ENCODE measurements at places on chromosomes 16 and 17.
A peak's percentile ranks its signal among the peaks of the same experiment; 100 is the strongest.

GRCh38 chr17:58535431-58535830, 21.0 kb upstream of the MTMR4 start:
- no peak for DNase-seq

DNA sequence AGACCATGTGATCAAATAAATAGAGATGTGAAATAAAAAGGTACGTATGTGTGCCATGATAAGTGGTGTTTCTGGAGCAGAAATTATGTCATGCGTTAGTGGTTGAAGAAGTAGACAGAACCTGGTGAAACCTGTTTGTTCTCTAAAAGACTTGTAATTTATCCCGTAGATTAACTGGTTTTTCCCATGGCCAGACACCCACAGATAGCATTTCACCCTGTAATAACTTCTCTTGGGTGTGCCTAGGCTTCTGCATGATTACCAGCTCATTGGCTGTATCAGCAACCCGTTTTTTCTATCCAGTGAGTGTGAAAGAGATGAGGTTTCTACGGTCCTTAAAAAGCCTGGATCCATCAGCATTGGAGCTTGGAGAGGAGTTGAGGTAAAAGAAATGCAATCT, 471.3 kb downstream of the NPIPA7 start:
- no peak for DNase-seq

DNA sequence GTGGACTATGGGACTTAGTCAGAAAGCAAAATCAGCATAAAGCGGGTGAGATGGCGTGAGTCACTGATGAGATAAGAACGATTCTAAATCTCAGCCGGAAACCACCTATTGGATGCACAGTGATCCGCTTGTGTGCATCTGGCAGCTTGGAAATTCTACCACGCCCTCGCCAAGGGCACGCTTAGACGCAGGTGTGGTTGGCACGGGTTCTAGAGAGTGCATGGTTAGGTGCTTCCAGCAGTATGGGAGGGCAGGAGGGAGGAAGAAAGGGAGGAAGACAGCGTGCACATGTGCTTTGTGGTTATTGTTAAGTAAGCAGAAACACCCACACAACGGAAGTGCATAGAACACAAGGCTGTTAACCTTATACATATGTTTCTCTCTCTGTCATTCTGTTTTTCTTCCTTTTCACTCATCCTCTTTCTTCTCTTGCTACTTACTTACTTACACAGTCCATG, 374.0 kb upstream of the ASIC2 start:
- DNase-seq: peak; percentile 4

DNA sequence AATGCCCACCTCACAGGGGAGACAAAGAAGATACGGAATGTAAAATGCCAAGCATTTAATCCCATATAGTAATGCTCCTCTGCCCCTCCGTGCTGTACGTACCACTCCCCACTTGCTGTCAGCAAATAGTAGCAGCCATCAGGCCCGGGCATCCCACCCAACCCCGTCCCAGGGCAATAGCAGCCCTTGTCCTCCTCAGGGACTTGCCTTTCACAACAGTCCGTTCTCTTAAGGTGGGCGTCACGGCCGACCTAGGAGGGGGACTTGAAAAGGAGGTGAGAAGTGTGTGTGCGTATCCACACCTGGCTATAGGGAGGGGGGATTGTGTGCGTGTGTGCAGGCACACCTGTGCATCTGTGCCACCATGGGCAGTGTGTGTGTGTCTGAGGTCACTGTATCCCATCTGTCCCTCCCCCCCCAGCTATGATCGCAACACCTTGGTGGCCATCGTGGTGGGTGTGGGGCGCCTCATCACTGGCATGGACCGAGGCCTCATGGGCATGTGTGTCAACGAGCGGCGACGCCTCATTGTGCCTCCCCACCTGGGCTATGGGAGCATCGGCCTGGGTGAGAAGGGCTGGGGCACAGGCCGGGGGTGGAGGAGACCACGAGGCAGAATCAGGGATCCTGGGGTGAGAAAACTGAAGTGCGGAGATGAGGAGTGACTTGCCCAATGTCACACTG, 4.0 kb downstream of the FKBP10 start:
- no peak for DNase-seq

DNA sequence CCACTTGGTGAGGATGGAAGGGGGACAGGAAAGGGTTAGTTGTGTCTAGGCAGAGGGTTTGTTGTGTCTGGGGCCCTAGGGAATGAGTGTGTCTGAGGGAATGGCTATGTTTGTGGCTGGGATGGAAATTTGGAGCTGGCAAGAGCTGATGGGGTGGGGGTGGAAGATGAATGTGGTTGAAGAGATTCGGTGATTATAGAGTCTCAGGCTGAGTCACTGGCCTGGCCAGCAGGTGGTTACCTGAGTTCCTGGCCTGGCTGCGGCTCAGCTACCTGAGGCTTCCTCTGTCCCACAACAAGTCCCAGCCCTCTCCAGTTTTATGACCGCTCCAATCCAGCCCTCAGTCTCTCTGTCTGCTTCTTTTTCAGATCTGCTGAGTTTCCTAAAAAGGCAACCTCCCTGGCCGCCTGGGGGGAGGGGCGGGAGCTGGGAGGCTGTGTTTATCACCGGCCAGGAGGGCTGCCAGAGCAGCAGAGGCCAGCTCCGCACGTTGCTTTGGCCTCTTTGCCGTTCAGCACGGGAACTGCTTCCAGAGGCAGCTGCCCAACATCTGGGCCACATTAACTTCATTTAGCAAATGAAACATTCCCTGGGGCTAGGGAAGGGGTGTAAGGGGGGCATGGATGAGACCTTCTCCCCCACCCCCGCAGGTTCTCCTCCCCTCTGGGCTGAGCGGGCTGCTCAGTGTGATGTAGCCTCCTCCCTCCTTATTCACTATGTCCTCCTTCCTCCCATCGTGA, 21.8 kb downstream of the ITGB3 start:
- DNase-seq: no peak

GRCh38 chr16:22318690-22319358, 21.6 kb downstream of the POLR3E start:
- peak; percentile 61 for DNase-seq

GRCh38 chr16:1218061-1218929, 6.8 kb downstream of the TPSG1 start:
- no peak for DNase-seq

DNA sequence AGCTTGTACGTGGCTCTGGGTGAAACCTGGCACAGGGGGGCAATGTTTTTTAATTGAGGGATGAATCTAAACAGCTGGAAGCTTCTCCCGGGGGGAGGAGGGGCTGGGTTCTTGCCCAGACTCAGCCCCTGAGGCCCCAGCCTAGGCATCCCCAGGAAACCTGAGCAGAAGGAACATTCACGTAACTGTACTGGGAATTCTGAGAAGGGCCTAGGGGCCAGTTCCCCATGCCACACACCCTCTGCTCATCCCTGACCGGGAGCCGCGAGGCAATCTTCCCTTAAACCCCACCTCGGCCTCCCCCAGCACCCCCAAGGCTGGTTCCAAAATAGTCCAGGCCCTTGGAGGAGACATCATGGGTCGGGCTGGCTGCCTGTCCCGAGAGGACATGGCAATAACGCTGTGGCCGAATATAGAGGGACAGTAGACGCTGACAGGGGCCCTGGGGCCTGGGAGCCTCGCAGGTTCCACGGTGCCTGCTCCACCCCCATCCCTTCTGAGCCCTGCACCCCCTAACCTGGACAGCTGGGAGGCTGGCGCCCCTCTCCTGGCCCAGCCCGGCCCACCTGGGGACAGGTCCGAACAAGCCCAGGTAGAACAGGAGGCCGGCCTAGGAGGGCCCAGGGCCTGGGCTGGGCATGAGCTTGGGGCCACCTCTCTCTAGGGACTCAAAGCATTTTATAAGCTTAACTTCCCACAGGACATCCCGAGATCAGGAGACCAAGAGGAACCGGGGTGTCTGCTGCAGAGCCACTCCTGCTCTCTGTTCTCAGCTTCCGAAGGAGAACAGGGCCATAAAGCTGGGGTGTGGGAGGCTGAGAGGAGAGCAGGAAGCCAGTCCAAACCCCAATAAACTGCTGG, 83.2 kb upstream of the TOB1 start:
- no peak for DNase-seq

DNA sequence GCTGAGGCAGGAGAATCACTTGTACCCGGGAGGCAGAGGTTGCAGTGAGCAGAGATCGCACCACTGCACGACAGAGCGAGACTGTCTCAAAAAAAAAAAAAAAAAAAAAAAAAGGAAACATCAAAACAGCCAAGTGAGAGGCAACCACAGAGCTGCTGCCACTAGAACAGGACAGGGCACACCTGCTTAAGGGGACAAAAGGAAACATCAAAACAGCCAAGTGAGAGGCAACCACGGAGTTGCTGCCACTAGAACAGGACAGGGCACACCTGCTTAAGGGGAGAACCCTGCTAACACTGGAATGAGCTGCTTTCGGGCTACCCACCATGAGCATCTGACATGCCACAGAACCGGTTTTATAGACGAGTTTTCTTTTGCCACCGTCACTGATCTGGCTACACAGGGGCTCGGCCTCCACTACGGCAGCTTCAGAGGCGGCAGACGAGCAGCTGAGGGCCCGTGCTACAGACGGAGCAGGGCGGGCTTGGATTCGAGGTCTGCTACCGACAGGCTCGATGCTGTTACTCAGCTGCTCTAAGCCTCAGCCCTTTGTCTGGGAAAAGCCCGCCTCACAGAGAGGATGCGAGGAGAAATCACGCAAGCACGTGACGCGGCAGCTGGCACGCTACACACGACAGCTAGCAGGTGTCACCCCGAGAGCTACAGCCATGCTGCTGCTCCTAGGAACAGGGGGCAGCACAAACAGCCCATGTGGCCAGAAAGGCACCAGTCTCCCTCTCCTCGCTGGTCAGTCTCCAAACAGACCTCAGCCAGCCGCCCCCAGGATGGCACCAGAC, 2.0 kb downstream of the P4HB start:
- no peak for DNase-seq

DNA sequence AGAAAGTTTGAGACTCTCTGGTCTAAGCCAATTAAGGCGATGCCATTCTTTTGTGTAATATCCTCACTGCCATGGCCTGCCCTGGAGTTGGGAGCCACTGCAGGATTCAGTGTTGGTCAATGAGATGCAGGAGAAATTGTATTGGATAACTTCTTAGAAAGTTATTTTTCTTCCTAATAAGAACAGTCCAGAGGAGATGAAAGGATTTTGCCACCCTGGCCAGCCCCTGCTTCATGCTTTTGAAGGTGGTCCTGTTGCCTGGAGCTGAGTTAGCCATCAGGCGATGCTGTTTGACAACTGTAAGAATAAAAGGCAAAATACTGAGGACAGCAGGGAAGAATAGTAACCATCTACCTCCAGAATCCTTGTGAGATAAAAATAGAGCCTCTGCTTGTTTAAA, 35.4 kb upstream of the CNTNAP4 start:
- no peak for DNase-seq

DNA sequence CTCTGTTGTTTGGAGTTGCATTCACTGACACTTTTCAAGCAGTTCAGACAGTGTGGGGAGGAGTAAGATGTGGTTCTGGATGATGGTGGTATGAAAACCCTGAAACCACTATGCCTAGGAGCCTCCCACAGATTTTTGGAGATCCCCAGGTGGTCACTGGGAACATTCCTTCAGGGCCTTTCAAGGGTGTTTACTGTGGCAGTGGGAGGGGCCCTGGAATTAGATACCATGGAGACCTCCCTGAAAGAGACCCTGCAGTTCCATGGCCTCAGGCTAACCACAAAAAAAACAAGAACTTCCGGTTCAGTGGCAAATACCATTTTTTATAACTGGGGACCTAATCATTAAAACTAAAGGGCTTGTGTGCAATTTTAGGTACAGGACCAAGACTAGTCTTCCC, 79.9 kb downstream of the TMEM100 start:
- DNase-seq: no peak

DNA sequence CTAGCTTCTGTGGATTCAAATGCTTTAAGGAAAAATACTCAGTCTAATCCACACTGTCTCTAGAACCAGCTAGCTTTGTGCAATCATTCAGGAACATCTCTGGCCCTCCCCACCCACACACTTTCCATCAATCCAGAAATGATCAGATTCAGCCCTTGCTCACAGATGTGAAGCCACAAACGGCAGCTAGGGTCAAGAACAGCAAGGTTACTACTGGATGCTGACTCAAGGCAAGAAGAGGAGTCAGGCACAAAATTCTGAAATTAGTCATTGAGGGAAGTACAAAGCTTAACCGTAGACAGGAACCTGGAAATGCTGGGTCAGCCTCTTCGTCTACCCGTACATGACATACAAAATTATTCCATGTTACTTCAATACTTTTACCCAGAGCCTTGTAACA, 174.6 kb downstream of the CDH13 start:
- no peak for DNase-seq

DNA sequence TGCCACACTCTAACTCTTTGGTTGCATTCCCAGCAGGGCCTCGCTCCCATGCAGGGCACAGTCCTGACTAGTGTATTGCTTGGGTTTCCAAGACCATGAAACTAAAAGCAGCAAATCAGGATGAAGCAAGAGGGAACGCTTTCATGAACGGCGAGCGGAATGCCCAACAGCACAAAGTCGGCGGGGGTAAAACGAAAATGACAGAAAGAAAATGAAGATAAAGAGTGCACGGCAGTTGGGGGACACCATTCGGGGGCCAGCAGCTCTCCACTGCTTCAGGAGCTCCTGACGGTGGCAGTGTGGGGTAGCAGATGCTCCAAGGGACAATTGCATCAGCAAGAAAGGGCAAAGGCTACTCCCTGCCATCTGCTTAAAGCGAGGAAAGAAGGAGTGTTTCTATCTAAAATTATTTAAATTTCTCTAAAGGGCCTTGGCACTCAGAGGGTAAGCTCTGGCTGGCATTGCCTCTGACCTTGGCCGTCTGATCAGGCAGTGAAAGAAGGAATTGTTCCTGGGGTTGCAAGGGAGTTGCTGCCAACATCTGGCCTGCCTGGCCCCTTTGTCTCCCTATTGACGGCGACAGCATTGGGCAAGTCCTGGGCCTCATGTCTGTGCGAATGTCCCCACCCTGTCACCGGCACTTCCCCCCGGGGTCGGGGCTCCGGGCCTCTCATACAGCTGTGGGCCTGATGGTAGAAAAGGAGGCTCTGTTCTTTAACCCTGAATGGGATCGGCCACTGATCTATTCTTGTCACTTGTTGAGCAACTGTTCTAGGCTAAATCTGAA, 138.2 kb downstream of the CMIP start:
- no peak for DNase-seq

GRCh38 chr16:85037050-85037410, 9.4 kb downstream of the KIAA0513 start:
- DNase-seq: no peak

- no peak for DNase-seq
These were observed 42.2 kb downstream of the RPH3AL start for GRCh38 chr17:310111-311010.

- DNase-seq: no peak
These were observed 65.6 kb downstream of the TOM1L2 start for GRCh38 chr17:17906418-17907215.

- DNase-seq: no peak
These were observed 8.5 kb downstream of the ITGAE start for GRCh38 chr17:3792481-3792880.

- DNase-seq: no peak
These were observed 9.8 kb upstream of the CD300E start for GRCh38 chr17:74633326-74633725.

Data from stimulated activated CD4-positive, alpha-beta T cell treated with anti-CD3 and anti-CD28 coated beads, Interleukin-4, amount 100 ng/mL, for 48 hours (primary cell).